ENCODE measurements at places on chromosomes 3 and 15.

GRCh38 chr3:72597756-72598195 lies 250.5 kb downstream of the SHQ1 start:
- no peak for DNase-seq

- no peak for DNase-seq
These were observed 22.8 kb downstream of the MYO1E start for GRCh38 chr15:59349680-59350420.

DNA sequence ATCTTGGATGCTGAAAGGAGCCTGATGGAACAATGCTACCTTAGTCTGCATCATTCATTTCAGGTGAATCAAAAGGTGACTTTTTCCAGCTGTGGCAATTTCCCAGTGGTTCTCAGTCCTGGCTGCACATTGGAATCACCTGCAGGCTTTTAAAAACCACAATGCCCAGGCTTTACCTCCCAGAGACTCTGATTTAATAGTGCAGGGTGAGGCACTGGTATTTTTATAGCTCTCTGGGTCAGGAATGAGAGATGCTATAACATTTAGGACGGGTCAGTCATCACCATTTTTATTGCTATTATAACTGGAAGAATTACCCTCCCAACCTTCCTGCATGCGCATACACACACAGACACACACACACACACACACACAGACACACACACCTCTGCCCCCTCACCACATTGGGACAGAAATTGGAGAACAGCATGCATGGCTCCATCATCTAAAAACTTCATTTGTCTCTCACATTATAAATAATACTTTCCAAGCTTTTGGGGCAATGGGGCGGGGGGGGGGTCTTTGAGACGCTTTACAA lies 41.1 kb downstream of the LARP6 start:
- DNase-seq = no peak

- no peak for DNase-seq
These were observed 1.5 kb downstream of the DLL4 start for GRCh38 chr15:40930430-40931299.

DNA sequence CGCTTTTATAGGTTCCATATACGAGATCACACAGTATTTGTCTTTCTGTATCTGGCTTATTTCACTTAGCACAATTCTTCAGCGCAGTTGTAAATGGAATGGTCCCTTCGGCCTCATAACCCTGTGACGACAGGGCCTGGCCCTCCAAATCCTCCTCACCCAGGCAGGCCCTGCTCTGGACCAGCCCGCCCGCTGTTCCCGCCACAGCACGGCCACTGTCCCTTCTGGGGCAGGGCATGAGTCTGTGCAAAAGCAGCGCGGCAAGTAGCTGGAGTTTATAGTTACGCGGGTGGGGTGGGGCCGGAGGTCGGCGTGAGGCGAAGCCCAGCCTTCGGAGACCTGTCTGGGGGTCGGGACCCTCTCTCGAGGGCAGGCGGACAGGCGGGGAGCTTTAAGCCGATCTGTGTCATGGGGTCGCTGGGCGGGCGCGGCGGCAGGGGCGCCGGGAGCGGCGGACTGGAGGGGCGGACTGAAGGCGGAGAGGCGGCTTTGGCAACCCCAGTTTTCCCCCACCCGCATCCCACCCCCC lies 543 bp downstream of the ARPIN start:
- peak; percentile 33 for DNase-seq

DNA sequence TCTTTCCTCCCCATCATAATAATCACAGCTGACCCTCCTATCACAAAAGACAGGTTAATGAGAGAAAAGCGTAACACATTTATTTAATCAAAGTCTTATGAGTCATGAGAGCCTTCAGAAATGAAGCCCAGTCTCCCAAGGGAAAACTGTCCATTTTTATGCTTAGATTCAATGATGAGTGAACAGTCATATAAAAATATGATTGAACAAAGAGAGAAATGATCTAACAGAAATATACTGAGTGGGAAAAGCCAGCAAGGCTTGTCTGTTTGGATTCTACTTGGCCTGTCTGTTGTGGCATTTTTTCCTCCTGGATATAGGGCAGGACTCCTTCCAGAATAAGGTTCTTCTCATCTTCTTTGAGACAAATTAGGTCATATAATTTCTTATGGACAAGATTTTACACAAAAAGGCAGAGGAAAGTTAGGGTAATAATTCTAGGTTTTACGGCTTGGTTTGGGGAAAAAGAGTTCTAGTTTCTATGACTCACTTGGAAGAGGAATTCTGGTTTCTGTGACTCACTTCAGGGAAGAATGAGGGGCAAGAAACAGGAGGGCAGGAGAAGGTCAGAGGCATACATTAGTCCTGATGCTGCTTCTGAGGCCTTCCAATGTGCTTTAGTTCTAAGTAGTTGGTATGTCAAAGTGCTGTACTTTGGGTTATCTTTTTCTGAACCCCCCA lies 534.2 kb downstream of the ZIC1 start:
- peak; percentile 78 for DNase-seq

DNA sequence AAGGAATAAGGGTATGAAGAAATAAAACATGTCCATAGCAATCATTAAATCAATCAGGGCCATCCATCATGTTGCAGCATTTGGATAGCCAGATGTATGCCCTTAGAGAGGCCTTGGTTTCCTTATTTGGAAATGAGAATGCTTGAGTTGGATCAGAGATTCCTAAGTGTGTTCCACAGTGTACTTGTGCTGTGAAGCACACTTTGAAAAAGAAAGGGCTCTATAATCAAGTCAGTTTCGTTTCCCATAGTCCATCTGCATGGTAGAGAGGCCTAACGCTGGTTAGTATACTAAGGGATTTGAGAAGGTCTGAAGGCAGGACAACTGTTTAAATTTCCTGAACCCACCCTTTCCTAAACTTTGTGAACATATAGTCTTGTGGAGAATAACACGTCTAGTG lies 30.9 kb downstream of the RBMS3 start:
- no peak for DNase-seq

DNA sequence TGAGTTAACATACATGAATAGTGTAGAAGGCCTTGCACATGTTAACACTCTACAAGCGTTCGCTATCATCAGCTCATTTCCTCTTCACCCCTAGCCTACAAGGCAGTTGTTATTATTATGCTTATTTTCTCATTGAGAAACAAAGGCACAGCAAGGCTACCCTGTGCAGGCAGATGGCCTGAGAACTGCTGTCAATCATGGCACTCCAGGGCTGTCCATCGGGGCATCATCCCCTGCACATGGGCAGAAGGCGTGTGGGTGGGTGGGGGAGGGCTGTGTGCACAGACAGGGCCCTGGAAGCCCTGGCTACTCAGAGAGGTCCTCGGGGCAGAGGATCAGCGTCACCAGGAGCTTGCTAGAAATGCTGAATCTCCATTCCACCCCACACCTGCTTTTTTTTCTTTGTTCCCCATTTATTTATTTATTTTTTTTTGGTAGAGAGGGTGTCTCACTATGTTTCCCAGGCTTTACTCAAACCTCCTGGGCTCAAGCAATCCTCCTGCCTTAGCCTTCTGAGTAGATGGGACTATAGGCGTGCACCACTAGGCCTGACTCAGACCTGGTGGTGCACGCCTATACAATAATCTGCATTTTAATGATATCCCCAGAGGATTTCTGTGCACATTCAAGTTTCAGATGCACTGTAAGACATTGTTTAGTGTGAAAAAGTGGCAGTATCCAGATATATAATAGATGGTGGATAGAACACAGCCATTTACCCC lies 9.6 kb upstream of the ZXDC start:
- no peak for DNase-seq

GRCh38 chr3:149936812-149937230 lies 33.9 kb downstream of the PFN2 start:
- peak; percentile 44 for DNase-seq

All from foreskin melanocyte (primary cell).